ENCODE measurements at places on chromosomes 16 and 17.

DNA sequence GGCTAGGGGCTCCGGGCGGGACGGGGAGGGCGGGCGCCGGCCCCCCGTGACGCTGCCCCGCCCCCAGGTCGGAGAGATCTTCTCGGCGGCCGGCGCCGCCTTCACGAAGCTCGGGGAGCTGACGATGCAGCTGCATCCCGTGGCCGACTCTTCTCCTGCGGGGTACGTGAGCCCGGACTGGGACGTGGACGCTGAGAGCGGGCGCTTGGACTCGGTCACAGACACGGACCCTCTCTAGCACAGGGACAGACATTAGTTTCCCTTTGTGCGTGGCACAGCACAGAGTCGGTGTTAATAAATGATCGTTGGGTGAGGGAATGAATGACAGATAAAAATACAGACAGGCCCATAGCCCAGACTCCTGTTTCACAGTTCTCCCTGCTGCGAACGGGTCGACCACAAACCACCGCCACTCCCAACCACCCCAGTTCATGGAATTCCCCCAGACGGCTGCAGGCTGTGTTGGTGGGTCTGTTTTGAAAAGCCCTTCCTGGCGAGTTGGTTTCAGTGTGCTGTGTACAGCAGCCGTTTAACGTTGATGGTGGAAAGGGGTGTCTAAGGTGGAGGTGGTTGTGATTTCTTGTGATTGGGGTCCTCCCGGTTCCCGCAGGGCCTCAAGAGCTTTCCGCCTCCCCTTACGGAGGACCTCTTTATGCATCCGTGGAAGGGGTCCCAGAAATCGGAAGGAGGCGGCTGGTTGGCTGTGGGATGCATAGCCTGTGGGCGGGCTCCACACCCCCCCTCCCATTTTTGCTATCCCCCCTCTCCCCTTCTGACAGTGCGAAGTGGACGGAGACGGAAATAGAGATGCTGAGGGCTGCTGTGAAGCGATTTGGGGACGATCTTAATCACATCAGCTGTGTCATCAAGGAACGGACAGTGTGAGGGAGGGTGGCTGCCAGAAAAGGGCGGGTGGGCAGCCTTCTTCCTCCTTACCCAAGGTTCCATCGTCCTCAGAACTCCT is 2.9 kb downstream of the RNASEK start:
- DNase-seq = no peak

DNA sequence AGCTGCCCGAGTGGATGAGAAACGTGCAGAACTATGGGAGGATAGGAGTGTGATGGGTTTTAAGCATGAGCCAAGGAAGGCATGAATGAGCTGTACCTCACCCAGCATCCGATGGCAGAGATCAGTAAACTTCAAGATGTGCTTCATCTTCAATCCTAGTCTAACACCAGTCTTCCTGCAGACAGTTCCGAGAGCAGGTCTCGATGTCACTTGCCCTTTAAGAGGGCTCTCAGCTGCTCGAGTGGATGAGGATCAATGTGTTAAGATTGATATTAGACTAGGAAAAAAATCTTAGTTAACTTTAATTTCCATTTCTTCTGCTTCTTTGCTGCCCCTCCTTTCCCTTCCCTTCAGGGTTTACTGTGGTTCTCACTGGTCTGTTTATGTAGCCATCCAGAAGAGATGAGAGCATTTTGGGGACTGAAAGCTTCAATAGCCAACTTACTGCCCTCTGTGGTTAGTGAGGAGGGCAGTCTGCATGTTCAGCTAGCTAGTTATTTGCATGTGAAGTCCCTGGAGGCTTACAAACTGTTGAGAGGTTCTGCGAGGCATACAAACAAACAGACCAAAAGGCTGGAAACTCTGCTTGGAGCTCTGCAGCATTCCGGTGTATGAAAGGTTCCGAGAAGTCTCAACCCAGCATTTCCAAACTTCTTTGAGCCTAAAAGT is 15.3 kb downstream of the KLHL36 start:
- no peak for DNase-seq

DNA sequence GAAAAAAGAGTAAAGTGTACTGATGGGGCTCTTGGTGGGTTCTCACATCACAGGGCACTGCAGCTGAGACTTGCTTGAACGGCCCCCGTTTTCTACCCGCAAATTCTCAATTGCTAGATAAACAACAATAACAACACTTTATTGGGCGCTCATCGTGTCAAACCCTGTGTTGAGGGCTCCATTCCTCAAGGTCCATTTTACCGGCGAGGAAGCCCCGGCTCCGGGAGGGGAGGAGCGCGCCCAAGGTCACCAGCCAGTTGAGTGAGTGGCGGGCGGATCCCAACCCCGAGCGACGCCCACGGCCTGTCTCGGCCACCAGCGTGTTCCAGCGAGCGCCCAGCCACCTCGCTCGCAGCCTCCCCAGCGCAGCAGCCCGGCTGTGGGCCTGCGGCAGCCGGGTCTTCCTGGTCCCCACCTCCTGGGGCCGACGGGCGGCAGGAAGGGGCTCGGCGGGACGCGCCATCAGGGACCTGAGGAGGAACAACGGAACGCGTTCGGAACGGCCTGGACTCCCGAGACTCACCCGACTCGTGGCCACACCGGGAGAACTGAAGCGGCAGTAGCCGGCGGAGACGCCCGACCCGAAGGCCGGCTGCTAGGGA is 373 bp downstream of the CMC2 start:
- DNase-seq = peak; percentile 41

DNA sequence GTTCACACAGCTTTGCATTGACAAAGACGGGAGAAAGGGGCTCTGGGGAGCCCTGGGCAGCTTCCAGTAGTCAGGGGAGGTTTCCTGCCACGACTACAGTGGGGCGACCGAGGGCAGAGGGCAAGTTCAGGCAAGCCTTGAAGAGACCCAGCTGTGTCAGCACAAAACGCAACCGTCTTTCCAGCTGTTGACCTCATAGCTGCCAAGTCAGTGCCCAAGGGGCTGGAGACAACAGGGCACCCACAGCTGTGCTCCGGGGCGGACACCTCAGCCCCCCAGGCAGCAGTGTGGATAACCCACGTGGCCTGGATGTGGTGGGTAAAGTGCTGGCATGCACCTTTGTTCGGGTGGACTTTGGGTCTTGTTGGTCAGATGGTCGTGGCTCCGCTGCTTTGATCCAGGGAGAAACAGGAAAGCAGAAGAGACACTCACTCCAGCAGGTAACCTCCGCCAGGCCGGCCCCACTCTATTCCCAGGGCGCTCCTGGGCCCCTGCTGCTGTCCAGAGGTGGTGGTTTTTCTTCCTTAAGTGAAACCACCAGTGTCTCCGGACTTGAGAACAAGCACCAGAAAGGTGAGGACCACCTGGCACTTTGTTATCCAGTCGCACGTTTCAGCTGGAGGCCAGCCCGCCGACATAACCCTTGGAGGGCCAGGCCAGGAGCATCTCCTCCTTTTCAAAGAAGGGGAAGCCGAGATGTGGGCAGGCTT is 17.6 kb upstream of the CBX2 start:
- no peak for DNase-seq

GRCh38 chr17:80970044-80970761 is 21.4 kb upstream of the CHMP6 start:
- peak; percentile 57 for DNase-seq

GRCh38 chr17:42289611-42290181 is 1.4 kb downstream of the STAT5A start:
- no peak for DNase-seq

DNA sequence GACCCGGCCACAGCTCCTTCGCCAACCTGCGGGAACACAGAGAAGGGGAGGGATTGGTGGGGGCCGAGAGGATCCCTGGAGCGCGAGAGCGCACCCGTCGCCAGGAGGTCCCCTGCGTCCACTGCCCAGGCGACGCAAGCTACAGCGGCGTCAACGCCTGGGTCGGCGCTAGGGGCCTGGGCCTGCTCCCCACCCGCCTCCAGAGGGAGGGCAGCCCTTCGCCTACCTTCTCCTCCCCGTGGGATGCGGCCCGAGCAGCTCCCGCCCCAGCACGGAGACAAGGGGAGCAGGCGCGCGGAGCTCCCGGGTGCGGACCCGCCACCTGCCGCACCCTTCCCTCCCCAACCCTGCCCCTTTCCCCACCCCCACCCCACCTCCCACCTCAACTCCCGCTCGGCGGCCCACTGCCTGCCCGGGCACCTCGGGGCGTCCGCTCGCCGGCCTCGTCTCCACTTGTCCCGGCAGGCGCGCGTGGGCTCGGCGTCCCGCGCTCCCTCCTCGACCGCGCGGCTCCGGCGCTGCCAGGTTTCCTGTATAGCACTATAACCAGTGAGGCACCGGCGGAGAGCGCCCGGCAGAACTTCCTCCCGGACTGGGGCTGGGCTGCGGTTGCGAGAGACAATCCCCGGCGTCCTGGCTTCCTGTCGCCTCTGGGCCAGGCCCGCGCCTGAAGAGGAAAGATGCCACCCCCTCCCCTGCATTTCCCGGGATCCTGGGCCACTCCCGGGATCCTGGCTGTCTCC is 119.1 kb upstream of the SMURF2 start:
- DNase-seq = no peak

- DNase-seq = no peak
Observed at GRCh38 chr16:86669937-86670749, 91.8 kb downstream of the FOXL1 start.

- DNase-seq = no peak
Observed at GRCh38 chr16:66905633-66906539, 12.8 kb downstream of the CDH16 start.

- DNase-seq = no peak
Observed at GRCh38 chr17:7016418-7016817, 4.0 kb downstream of the RNASEK start.

DNA sequence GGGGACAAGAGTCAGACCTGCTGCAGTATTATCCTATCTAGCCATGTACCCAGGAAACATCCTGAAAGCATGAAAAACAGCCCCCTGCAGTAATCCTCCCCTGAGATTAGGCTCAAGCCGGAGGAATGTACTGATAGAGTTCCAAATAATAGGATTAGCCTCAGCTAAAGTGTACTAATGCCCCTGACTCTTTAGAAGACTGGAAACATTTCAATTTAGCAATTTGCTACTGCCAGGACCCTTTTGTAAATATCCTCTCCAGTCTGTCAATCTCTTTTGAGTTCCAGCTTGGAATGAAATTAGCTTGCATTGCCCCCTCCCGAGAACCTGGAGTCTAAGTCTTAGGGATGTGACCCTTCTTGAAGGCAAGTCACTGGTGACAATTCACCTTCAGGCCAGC is 110.8 kb upstream of the DNAH9 start:
- no peak for DNase-seq

DNA sequence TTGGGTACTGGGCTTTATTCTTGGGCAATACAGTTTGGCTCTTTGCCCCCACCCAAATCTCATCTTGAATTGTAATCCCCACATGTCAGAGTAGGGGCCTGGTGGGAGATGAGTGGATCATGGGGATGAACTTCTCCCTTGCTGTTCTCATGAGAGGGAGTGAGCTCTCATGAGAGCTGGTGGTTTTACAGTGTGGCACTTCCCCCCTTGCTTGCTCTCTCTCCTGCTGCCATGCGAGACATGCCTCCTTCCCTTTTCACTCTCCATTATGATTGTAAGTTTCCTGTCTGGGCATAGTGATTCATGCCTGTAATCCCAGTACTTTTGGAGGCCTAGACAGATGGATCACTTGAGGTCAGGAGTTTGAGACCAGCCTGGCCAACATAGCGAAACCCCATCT is 18.1 kb upstream of the CNEP1R1 start:
- no peak for DNase-seq

DNA sequence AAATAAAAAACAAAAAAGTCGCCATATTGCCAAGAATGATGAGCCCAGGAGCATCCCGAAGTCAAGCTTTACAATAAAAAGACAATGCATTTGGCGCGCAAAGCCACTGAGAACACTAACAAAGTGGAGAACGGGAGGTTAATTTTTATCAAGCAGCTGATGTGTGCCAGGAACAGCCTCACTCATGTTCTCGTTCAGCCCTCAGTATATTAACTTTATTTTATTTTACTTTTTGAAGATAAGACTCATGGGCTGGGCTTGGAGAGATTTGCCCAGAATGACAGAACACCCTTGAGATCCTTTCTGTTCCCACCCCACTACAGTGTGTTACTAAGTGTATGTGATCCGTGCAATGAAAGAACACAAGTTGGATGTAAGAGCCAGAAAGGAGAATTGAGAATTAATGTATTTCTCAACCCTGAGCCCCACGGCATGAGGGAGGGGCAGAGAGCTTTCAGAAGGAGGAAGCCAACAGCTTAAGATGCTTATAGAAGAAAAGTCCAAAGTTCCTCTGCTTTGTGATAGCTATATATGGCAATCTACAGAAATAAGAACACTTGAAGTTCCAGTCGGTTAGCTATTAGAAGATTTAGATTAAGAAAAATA is 48.4 kb downstream of the COTL1 start:
- no peak for DNase-seq

- DNase-seq = peak; percentile 3
Observed at GRCh38 chr16:55035029-55035428, 104.4 kb downstream of the IRX5 start.

GRCh38 chr17:4527566-4528125 is 27.5 kb downstream of the MYBBP1A start:
- DNase-seq = no peak

GRCh38 chr16:71425746-71426068 is 16.1 kb downstream of the TLE7 start:
- DNase-seq = no peak

DNA sequence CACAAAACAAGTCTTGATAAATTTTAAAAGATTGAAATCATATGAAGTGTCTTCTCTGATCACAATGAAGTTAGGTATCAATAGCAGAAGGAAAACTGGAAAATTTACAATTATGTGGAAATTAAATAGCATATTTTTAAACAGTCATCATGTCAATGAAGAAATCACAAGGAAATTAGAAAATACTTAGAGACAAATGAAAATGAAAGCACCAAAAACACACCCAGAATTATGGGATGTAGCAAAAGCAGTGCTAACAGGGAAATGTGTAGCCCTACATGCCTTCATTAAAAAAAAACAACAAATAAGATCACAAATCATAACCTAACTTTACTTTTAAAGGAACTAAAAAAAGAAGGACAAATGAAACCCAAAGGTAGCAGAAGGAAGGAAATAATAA is 7.5 kb upstream of the IL21R start:
- no peak for DNase-seq

- DNase-seq = no peak
Observed at GRCh38 chr17:68387435-68388218, 69.7 kb downstream of the WIPI1 start.

Measured in PC-3 (cell line).